Mammary epithelial cell (primary cell): ENCODE measurements at places on chromosomes 6 and 20. TPM values are rescaled to one million over a fixed set of nuclear protein-coding genes. Genes with fewer than 3 reads are reported as not detected.

Gene DYNLT2
- 0.67 TPM for total RNA-seq

Gene OR2B6
- total RNA-seq = not detected

Gene RIOK1
- total RNA-seq = 13.0 TPM

Gene MICB
- 5.3 TPM for total RNA-seq

Gene IYD
- under 0.01 TPM for total RNA-seq

Gene DAAM2
- total RNA-seq = not detected in 2 replicates

Gene EFCAB8
- total RNA-seq = 0.50 TPM

Gene OR2H1
- not detected for total RNA-seq

Gene SLC22A7
- not detected for total RNA-seq

Gene TAAR2
- not detected in 2 replicates for total RNA-seq

Gene PAX1
- not detected for total RNA-seq

Gene PRICKLE4
- total RNA-seq = 0.75 and 1.5 TPM in 2 replicates

Gene EDN1
- total RNA-seq = 11.3 TPM

Gene CLPSL2
- total RNA-seq = not detected

Gene BPIFA1
- not detected for total RNA-seq

Gene MOCS1
- total RNA-seq = 4.4 and 7.1 TPM in 2 replicates

Gene ZNF311
- 4.0 TPM in 2 replicates for total RNA-seq

Gene FHL5
- total RNA-seq = not detected

Gene POM121L2
- total RNA-seq = not detected in 2 replicates

Gene OPRM1
- not detected for total RNA-seq

Gene ZBTB46
- total RNA-seq = 1.5 TPM

Gene GSTA4
- 5.8 and 8.3 TPM in 2 replicates for total RNA-seq

Gene CST7
- total RNA-seq = not detected
